ENCODE measurements at places on chromosomes 16 and 17.

- no peak for DNase-seq
These were observed 1.2 kb downstream of the KLHL36 start for GRCh38 chr16:84649511-84649861.

DNA sequence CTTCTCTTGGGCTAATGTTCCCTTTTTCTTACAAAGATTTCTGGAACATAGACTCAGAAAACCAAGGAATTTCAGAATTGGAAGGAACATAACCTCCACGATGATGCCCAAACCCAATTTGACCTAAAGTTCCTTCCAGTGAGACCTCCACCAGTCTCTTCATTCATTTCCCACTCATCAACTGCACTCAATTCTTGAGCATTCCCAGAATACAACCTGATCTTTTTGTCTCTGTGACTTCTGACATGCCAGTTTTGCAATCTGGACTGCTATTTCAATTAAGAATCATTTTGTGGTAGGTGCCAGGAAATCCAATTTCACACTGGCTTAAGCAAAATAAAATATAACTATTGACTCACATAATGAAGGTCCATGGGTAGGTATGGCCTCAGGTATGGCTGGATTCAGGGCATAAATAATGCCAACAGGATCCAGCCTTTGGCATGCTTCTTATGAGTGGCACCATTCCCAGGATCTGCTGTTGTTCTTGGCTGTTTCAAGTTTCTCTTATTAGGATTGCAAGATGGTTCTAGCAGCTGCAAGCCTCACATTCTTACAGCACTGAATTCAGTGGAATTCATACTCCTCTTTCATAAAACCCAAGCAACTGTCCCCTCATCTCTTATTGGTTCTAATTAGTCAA lies 184.3 kb downstream of the HS3ST4 start:
- DNase-seq, result no peak

- DNase-seq, result no peak
These were observed 45.0 kb upstream of the ZNF423 start for GRCh38 chr16:49900875-49901274.

DNA sequence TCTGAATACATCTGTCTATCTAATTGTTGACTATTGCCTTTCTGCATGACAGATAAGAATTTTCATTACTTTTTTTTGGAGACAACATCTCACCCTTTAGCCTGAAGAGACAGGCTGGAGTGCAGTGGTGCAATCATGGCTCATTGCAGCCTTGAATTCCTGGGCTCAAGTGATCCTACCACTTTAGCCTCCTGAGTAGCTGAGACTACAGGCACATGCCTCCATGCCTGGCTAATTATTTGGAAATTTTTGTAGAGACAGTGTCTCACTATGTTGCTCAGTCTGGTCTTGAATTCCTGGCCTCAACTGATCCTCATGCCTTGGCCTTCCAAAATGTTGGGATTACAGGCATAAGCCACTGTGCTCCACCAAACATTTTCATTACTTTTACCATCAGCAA lies 99.8 kb upstream of the ELAC2 start:
- no peak for DNase-seq

DNA sequence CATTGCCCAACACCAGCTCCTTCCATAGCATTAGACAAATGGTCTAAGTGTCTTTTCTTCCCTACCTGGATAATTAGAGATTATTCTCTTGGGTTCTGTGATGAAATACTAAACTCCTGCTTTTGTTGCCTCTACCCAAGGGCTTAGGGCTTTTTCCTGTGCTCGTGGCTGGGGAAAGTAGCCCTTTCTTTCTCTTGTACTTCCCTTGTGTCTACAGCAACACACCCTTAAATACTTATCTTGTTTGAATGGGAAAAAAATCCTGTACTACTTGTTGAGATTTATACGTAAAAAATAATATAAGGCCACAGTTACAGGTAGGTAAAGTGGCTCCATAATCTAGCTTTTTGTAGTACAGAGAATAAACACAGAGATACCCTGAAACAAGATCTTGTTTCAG lies 7.0 kb upstream of the NACA2 start:
- no peak for DNase-seq

DNA sequence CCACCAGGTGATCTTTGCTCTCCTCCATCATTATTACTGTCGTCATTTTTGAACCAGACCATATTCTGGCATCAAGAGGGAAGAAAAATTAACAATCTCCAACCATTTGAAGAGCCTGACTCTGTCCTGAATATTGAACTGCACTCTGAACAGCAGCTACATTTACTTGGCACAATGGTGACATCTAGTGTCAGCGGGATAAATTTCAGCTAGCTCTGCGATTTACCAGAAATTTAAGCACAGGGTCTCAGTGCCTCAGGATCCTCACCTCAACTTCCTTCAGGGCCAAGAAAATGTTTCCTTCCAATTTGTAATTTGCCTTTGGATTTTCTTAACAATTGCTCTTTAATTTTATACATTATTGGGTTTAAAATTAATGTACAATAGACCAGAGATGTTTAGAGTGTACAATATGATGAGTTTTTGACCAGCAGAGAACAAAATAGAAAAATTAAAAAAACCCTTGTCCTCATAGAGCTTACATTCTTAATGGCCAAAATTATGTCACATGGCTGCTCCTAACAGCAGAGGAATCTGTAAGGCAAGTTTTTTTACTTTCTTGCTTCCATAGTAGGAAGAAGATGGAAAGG lies 10.7 kb upstream of the ZNF19 start:
- DNase-seq, result no peak

DNA sequence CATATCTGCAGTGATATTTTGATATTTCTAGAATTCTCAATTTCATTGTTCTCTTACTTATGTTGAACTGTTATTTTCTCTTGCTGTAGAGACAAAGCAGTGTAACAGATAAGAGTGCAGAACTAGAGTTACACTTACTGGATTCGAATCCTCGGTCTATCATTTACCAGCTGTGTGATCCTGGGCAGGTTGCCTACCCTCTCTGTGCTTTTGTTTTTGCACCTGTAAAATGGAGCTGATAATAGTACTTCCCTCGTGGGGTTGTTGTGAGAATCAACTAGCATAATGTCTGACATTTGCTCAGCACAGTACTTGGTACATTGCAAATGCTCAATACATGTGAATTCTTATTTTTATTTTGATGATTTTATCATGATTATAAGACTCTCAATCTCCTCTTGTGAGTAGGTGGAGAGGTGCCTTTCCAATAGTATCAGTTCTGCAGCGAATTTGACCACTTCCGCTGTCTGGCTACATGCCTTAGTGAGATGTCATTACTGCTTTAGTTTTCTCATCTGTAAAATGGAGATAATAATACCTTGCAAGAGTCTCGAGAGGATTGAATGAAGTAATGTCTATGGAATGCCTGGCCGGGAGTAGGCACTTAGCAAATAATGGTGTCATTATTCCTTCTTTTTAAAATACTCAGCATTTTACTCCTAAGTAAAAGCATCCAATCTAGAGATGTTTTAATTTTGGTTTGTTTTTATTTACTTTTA lies 312.2 kb upstream of the MAF start:
- DNase-seq, result no peak

GRCh38 chr17:79850571-79851460 lies 11.6 kb upstream of the CBX4 start:
- DNase-seq, result no peak

DNA sequence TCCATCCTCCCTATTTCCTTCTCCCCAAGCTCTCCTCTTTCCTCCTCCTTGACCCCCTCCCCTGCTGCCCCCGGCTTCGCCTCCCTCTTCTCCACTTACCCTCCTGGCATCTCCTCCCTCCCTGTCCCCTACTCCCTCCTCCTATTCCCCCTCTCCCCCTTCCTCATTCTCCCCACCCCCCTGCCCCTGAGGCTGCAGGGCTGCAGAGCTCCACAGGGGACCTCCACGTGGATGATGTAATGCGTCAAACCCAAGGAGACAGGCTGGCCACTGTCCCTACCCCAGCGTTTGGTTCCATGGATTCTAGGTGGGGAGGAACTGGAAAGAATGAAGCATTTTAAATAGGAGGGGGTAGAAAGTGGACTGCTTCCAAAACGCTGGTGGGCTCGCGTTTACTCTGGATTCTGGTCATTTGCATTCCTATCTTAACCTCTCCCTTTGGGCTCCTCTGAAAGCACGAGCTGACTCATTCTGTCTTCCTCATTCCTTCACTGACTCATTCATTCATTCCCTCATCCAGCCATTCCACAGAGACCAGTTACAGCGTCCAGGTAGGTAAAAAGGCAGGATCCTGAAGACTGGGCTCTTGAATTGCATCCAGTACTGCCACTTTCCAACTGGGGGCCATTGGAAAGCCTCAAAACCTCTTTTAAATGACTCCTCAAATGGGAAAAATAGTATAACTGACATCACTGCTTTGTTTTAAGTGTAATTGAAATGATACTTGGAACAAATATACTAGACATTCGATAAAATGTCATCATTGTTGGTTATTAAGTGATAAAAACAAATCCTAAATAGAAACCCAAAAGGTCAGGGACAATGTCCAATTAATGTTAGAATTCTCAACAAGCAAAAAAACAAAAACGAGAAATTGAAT lies 943 bp upstream of the COTL1 start:
- DNase-seq, result no peak

GRCh38 chr17:9676820-9677310 lies 31.5 kb downstream of the USP43 start:
- DNase-seq, result no peak

- DNase-seq, result no peak
These were observed 169.7 kb upstream of the ZFHX3 start for GRCh38 chr16:73217654-73218053.

Data from NCI-H2081 treated with DMSO at 0.1 percent for 48 hours (cell line).